Cerebellum (tissue), 4 donors: ENCODE measurements at places on chromosomes 1 and 21. TPM values are rescaled to one million over a fixed set of nuclear protein-coding genes. Genes with fewer than 3 reads are reported as not detected.

Gene PTCH2
- 2.4 TPM for total RNA-seq

Gene CCDC27
- not detected for total RNA-seq

DNA sequence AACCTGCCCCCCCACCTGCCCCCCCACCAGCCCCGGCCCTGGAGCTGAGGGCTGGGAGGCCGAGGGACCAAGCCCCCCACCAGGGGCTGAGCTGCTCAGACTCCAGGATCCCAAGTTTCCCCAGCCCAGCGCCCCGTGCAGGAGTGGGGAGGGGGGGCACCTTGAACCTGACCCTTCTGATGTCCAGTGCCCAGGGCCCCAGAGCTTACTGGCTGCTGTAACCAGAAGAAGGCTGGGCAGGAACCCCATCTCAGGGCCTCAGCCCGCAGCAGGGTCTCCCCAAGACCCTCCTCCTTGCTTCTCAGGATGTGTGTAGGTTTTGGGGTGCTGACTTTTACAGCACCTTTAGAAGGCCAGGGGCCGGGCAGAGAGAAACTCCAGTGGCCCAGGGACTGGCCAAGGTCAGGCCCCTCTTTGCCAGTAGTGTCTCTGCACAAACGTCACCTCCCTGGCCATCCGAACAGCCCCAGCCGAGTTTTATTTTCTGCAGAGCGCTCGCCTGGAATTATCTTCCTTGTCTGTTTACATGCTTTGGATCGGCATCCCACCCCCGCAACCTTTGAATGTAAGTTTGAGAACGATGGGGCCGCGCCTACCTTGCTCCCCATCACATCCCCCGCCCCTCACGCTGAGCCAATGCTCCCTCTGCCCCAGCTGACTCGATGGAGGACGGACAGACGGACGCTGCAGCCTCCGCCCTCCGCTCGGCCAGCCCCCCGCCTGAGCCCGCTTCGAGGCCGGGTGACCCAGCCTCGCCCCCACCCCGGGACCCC, 70.1 kb upstream of the CASZ1 start:
- no peak for DNase-seq

GRCh38 chr1:3314491-3315381, 139.7 kb upstream of the ARHGEF16 start:
- DNase-seq: no peak

DNA sequence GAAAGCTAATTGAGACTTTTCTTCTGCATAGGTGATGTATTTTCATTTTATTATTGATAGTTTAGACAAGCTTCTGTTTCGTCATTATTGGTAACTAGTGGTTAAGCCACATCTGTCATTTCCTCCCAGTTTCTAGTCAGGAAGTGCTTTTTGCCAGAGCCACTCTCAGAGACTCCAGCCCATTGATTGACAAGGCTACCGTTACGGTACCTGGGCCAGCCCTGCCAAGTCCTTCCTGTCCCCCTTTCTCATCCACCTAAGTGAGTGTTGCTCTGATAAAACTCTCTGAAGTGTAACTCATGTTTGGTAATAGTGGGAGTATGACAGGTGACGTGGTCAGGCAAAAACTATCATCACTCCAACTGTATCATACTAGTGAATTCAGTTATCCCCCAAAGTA, 29.6 kb upstream of the AGL start:
- DNase-seq: no peak

- no peak for DNase-seq
Measured at GRCh38 chr1:3349161-3349967, 105.1 kb upstream of the ARHGEF16 start.

- DNase-seq: no peak
Measured at GRCh38 chr1:247291161-247291560, 35.3 kb downstream of the VN1R5 start.

- DNase-seq: no peak
Measured at GRCh38 chr1:212118872-212119260, 83.3 kb downstream of the DTL start.

GRCh38 chr1:2475571-2475970, 518 bp upstream of the PLCH2 start:
- no peak for DNase-seq
